ENCODE measurements at places on chromosomes 3 and 15.

GRCh38 chr3:125383744-125384143 is 8.6 kb upstream of the ZNF148 start:
- DNase-seq = no peak

DNA sequence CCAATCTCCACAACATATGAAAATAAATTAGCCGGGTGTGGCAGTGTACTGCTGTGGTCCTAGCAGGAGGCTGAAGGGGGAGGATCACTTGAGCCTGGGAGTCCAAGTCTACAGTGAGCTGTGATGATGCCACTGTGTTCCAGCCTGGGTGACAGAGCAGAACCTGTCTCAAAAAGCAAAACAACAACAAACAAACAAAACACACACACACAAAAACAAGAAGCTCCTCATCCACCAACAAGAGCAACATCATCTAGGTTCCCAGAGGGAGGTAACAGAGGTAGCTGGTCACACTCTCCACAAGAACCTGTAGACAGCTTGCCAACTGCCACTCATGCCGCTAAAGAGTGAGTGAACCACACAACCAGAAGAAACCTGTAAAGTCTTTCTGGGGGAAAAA is 34.8 kb downstream of the PTPN9 start:
- DNase-seq = no peak

- no peak for DNase-seq
Observed at GRCh38 chr3:193391902-193392301, 13.3 kb upstream of the ATP13A5 start.

GRCh38 chr3:117272274-117272673 is 562.7 kb downstream of the TUSC7 start:
- no peak for DNase-seq

All from CD4-positive, alpha-beta T cell treated with Interleukin-6 for 4 hours (primary cell).